ENCODE measurements at places on chromosomes 1 and 21.
A peak's percentile ranks its signal among the peaks of the same experiment; 100 is the strongest.

DNA sequence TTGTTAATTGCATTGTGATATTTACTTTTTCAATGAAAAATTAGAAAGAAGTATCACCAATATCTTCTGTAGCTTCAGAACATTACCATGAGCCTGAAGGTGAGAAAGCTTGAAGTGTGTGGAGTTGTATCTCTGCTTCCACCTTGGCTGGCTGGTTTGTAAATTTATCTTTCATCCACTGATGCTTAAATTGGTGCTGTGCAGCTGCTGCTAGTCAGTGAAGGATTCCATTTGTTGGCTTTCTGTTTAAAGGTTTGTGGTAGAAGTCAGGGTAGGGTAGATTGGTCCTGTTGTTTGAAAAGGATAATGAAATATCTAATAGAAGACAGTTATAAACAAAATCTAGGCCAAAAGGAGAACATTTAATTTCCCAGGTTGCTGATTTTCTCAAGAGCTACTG is 105.7 kb downstream of the C1orf21 start:
- no peak for DNase-seq

- no peak for DNase-seq
Observed at GRCh38 chr21:15301014-15301413, 236.2 kb upstream of the NRIP1 start.

DNA sequence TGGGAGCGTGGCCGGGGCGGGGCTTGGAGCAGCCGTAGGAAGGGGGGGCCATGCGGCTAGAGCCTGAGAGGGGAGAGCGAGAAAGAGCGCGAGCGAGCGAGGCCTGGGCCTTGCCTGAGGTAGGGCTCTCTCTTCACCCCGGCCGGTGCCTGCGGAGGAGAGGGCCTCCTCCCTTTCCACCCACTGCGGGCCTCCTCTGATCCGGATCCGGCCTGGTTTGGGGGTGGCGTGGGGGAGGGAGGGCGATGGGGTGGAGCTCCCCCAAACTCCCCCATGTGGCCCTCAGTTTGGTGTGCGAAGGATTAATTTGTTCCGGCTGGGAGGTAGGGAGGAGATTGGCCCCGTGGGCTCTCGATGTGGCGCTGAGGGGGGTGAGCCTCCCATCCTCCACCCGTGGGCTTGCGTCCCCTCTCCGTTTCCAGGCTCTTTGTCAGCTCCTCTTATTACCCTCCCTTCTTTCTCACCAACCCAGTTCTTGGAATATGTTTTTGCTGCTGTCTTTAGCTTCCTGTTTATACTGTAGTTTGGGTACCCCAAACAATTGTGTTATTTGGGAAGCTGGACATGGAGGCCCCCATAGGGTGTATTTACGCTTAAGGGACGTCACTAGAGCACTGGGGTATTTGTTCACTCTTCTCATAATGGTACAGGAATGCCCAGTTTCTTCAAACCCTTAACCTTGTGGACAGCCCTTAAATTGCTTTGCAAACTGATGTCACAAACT is 685 bp downstream of the UBAP2L start:
- peak; percentile 69 for DNase-seq

DNA sequence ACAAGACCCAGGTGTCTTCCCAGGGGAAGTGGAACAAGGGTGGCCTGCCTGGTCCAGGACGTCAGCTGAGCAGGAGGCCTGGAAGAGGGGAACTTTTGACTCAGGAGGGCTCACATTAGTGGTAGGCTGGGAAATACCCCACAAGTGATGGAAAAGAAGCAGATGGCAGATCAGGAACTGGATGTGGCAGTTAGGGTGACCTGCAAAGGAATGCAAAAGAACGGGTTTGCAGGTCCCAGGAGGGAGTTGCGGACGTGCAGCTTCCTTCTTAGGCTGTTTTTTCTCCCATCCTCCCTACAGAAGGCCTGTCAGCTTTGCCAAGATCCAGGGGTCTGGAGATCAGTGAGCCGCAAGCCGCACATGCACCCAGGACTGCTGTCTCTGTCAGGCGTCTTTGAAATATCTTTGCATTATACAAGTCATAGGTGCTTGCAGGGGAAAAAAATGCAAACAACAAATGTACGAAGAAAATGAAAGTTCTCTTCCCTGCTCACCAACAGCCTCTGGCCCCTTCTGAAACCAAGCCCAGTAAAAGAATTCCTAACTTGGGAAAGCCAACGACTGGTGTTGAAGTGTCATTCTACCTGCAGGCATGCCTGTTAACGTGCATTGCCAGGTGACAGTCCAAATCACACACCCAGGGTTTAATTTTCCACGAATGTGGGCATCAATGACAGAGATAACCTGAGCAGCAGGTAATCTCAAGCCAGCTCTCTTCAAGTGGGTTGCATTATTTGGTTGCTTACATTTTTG is 34.4 kb downstream of the NENF start:
- DNase-seq: no peak

DNA sequence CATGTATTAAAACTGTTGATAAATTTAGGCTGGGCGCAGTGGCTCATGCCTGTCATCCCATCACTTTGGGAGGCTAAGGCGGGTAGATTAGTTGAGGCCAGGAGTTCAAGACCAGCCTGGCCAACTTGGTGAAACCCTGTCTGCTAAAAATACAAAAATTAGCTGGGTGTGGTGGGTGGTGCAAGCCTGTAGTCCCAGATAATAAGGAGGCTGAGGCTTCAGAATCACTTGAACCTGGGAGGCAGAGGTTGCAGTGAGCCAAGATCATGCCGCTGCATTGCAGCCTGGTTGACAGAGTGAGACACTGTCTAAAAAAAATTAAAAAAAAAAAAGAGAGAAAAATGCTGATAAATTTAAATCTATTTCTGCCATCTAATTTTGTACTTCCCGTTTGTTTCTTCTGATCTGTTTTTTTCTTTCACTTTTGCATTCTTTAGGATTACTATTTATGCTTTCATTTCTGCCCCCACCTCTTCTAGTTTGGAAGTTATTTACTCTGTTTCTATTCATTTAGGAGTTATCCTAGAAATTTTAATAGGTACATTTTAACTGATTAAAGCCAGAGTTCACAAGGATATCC is 3.2 kb upstream of the DENND1B start:
- DNase-seq: no peak

DNA sequence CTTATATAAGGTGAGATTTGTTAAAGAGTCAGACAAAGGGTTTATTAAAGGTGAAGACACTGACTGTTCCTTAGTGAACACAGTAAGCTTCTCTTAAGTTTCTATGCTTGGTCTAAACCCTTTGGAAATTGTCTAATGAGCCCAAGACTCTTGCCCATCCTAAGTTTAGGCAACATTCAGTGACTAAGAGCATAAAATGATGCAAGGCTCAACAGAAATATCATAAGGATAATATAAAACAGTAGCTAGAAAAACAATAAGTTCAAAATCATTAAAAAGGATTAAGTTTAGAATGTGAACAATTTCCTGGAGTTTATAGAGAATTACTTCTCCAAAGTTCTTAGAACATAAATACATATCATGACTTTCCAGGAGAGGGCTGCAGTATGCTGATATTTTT is 108.9 kb upstream of the PDC start:
- no peak for DNase-seq

- DNase-seq: no peak
Observed at GRCh38 chr1:36174713-36175112, 18.8 kb downstream of the MAP7D1 start.

- DNase-seq: no peak
Observed at GRCh38 chr1:232875536-232875935, 70.3 kb downstream of the MAP10 start.

GRCh38 chr21:20163167-20163566 is 835.0 kb upstream of the NCAM2 start:
- DNase-seq: no peak

GRCh38 chr1:204842892-204843291 is 27.8 kb upstream of the NFASC start:
- no peak for DNase-seq

GRCh38 chr1:206500046-206500445 is 7.3 kb upstream of the RASSF5 start:
- DNase-seq: no peak

DNA sequence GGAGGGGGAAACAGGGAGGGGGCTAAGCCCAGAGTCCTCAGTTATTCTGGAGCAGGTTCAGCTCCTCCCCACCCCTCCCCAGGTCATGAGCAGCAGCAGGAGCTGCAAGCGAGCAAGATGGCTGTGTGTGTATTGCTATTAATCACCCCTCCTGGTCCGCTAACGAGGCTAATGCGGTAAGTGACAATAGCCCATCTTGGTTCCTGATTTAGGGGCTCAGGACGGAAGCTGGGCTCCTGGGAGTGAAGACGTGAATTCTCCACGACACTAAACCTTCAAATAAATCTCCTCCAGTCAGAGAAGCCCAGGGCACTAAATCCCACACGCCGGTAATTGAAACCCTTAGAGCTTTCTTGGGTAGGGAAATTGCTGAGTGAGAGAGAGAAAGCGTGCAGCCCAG is 76.1 kb downstream of the TMEM53 start:
- no peak for DNase-seq

GRCh38 chr1:89483010-89483756 is 41.4 kb upstream of the LRRC8B start:
- peak; percentile 87 for DNase-seq

GRCh38 chr1:23555270-23555985 is 3.9 kb downstream of the ID3 start:
- DNase-seq: no peak

DNA sequence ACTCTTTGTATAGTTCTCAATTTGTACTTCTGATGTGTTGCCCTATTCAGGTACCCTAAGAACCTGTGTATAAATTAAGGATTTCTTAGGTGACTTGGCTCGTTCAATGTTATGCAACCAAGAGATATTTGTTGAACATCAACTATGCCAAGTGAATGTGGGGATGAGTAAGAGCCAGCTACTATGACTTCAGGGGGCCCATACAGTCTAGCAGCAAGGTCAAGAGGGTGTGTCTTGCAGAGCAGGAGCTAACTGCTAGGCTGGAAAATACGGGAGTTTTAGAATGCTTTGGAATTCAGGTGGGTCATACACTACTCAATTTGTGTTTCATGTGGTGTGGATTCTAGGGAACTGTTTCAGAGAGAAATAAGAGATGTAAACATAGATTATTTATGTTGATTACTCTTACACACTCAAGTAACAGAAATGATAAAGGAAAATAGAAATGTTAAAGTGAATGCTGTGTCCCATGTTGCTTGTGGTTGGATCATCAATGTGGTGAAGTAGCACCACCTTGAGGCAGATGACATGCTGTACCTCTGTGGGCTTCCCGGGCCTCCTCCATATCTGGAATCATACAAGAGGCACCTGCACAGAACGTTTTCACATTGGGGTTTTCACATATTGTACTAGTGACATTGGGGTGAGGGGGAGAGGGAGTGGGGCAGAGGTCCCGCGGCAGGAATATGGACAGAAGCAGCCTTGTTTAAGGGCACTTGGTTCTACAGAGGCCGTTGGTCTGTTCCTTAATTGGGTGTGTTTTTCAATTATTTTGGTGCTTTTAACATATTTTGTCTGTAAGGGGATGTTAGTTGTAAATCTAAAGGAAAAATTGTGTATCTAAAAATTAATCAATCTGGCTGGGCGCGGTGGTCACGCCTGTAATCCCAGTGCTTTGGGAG is 12.4 kb downstream of the ARPC5 start:
- DNase-seq: peak; percentile 62

- no peak for DNase-seq
Observed at GRCh38 chr1:77133731-77134358, 85.4 kb downstream of the PIGK start.

DNA sequence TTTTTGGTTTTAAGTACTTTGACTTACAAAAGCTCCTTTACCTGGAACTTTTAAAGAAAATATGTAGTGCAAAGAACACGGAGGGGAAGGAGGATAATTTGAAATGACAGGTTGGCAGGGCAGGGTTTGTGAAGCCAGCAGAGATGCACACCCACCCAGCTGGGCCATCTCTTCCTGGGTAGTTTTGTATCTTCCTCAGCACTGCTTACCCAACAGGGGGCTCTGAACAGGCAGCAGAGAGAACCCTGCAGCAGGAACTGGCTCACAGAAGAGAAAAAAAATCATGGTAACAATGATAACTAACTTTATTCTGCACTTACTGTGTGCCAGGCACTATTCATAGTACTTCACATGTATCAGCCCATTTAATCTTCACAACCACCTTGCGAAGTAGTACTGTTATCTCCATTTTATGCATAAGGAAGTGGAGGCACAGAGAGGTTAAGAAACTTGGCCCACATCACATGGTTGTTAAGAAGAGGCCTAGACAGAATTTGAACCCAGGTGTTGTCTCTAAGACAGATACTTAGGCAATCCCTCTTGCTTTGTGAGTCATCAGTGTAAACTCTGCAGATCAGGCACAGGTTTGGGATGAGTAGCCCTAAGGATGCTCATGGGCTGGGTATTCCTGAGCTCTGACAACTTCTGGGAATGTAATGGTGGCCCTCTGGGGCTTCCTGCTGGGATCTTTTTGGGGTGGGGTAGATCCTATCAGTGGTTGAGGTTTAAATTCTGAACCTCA is 60.8 kb downstream of the ELK4 start:
- DNase-seq: no peak

DNA sequence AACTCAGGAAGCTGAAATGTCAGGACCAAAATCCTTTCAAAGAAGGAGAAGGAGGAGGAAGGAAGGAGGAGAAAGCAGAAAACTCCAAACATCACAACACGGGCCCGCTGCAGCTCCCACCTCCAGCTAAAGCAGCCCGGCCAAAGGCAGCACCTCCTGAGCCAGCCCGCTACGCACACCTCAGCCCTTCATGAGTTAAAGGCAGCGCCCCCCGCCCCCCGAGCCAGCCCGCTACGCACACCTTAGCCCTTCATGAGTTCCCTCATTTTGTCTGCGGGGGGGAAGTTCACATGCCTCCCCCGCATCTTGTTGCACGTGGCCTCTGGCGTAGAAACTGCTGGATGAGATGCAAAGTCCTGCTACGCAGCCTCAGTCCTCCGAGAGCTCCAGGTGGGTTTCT is 90.7 kb upstream of the ARHGEF16 start:
- no peak for DNase-seq

GRCh38 chr1:165887877-165888551 is 60.6 kb downstream of the UCK2 start:
- no peak for DNase-seq

DNA sequence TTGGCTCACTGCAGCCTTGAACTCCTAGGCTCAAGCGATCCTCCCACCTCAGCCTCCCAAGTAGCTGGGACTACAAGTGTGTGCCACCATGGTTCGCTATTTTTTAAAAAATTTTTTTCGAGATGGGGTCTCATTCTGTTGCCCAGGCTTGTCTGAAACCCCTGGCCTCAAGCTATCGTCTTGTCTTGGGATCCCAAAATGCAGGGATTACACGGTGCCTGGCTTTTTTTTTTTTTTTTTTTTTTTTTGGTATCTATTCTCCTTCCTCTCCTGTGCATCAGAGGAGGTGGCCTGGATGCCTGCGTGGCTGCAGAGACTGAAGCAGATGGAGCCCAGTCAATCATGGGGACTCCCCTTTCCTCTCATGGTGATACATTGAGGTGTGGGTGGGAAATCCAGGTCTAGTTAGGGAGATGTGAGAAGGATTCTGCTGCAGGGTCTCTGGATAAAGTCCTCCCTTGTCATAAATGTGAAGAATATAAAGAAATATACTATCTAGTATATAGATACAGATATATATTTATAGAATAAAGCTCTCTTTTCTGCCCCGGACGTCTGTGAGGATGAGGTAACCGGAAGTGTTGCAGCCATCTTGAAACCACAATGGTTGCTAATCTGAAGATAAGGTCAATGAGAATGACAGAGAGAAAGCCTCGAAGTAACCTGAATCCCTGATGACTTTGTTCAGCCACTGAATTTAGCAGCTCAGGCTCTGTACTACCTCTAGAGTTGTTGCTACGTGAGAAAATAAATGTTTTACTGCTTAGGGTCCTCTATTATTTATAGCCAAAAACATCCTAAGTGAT is 19.5 kb upstream of the RGSL1 start:
- DNase-seq: peak; percentile 34

GRCh38 chr1:223844787-223845036 is 1.0 kb downstream of the TP53BP2 start:
- DNase-seq: peak; percentile 60

GRCh38 chr1:91402023-91402422 is 2.6 kb downstream of the HFM1 start:
- peak; percentile 55 for DNase-seq
